Fibroblast of villous mesenchyme (primary cell): ENCODE measurements at places on chromosomes 6 and 20. TPM values are rescaled to one million over a fixed set of nuclear protein-coding genes. Genes with fewer than 3 reads are reported as not detected.

RIN2 gene
- 57.7 and 102 TPM in 2 replicates for total RNA-seq

DUSP15 gene
- 0.32 TPM in 1 of 2 replicates, not detected in the other for total RNA-seq

TSPO2 gene
- not detected in 2 replicates for total RNA-seq

TRERF1 gene
- total RNA-seq = 6.4 and 6.5 TPM in 2 replicates

DZANK1 gene
- 0.64 and 1.3 TPM in 2 replicates for total RNA-seq

RIPPLY2 gene
- total RNA-seq = not detected in 2 replicates

FHL5 gene
- not detected in 2 replicates for total RNA-seq

MYH7B gene
- total RNA-seq = under 0.01 TPM in 1 of 2 replicates, not detected in the other

GABRR1 gene
- total RNA-seq = not detected in 2 replicates

GABRR2 gene
- total RNA-seq = under 0.01 and 0.32 TPM in 2 replicates

AKIRIN2 gene
- 13.9 and 17.7 TPM in 2 replicates for total RNA-seq

TP53TG5 gene
- total RNA-seq = not detected in 2 replicates

BNIP5 gene
- not detected in 2 replicates for total RNA-seq

UNC5CL gene
- under 0.01 TPM in 2 replicates for total RNA-seq

PFDN4 gene
- total RNA-seq = 82.0 and 130 TPM in 2 replicates

TNF gene
- total RNA-seq = under 0.01 TPM in 2 replicates

PHF3 gene
- total RNA-seq = 52.2 and 57.9 TPM in 2 replicates

CCN6 gene
- not detected in 2 replicates for total RNA-seq
